RCC 7860 (cell line): ENCODE measurements at places on chromosomes 3 and 15.

- peak; percentile 54 for DNase-seq
Observed at GRCh38 chr3:111819927-111820326, 39.1 kb upstream of the PHLDB2 start.

GRCh38 chr15:68815598-68815997, 5.1 kb downstream of the ANP32A start:
- DNase-seq, result peak; percentile 15

DNA sequence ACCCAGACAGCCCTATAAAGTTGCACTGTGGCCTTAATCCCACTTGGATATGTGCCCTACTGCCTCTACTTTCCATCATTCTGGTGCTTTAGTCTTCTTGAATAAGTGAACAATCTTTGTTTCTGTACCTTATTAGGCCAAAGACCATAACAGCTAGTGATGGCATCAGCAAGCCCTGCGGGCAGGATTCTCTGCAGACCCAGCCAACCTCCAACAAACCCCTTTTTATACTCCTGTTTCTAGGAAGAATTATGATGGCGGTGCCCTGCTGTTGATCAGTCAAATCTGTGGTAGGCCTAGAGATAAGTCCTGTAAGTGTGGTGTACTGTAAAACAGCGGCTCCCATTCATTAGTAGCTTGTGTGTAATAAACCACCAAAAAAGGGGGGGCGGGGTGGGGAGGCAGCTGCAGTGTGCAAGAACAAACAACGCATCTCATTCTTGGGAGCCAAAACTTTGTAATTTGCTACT, 40.5 kb downstream of the SOX2 start:
- no peak for DNase-seq

DNA sequence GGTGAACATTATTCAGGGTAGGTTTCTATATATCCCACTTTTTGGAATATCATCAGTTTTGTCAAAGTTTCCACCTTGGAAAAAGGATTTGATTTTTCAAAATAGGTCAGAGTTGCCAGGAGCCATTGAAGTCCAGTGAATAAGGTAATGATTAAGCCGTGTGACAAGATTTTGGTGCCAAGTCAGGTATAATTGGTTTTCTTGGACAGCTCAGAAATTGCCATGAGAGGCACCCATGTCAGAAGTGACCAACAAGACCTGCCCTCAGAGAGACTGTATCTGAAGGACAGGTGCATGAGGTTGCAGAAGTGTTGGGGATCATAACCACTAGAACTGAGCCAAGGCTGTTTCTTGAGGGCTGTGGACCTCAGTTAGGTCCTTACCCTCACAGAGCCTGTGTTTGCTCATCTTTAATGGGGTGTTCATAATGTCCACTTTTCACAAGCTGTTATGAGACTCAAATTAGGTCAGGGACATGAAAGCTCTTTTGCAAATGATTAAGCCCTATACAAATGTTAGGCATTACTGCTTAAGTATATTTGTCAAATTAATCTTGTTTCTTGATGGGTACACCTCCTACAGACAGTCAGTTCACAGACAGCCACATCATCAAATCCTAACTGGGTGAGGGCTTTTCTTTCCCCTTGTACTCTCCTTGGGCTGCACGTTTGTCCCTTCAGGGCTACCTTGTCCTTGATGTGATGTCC, 32.3 kb downstream of the CASR start:
- no peak for DNase-seq

- DNase-seq, result no peak
Observed at GRCh38 chr15:44682211-44682610, 18.7 kb upstream of the SPG11 start.

- DNase-seq, result no peak
Observed at GRCh38 chr15:67403428-67404154, 117.3 kb upstream of the C15orf61 start.

DNA sequence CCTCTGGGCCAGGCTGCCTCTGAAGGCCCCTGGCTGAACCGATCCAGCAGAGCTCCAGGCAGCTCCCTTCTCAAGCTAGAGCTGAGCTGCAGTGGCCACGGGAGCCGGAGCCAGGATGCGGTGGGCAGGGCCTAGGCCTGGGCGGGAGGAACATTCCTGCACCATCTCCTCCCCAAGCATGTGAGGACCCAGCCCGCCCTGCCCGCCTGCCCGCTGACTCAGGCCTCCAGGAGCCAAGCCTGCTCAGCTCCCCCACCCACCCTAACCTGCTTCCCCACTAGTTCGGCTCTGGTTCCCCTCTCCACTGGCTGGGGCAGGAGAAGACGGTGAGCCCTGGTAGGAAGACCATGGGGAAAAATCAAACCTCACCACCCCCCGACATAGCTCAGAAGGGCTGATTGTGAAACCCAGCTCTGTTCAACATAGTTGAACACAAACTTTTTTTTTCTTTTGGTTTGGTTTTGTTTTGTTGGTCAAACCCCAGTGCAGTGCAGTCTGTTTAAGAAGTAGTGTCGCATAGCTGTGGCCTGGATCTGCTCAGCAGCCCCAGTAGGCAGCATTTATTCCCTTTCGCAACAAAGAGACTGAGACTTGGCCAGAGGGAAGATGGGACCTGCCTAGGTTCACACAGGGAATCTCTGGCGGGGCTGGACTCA, 13.5 kb downstream of the SNX33 start:
- peak; percentile 80 for DNase-seq

DNA sequence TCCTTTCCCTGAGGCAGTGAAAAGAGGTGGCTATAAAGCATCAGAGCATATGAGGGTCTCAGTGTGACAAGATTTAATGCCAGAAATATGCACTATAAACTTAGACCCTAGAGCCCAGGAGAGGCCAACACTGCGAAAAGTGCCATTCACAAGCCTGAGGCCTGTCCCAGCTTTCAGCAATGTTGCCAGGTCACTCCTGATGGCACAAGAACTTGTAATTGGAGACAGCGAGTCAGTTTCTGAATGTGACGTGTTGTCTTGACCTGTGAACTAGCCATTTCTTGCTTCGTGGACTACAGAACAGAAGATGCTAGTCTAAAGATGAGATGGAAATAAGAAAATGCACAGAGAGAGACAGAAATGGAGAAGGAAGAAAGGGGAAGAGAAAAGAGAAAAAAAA, 87.9 kb downstream of the WDR72 start:
- DNase-seq, result no peak

- DNase-seq, result no peak
Observed at GRCh38 chr15:99895956-99896311, 162.7 kb upstream of the LYSMD4 start.

GRCh38 chr3:178392511-178392926, 143.7 kb upstream of the KCNMB2 start:
- no peak for DNase-seq

DNA sequence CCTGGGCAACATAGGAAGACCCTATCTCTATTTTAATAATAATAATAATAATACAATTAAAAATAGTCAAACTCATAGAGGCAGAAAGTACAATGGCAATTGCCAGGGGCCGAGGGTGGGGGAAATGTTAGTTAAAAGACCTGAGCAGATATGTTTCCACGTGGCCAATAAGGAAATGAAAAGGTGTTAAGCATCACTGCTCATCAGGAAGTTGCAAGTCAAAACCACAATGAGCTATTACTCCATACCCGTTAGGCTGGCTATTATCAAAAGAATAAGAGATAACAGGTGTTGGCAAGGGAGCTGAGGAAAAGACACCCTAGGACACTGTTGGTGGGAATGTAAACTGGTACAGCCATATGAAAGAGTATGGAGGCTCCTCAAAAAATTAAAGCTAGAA, 60.4 kb upstream of the PRSS50 start:
- no peak for DNase-seq

DNA sequence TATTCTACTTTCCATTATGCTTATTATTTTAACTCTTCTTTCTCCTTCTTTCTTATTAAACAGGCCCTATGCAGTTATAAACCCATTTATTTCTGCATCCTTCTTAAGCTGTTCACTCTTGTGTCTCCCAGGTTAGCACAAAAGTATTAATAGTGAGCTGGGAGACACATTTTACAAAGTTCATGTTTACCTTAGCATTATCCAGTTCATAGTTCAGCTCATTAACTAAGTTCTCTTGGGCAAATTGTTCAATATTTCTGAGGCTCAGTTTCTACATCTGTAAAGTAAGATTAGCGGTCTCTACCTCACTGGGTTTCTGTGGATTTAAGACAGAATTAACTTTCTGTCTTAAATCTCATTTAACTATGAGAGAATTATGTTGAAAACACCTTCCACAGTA, 31.2 kb upstream of the UMPS start:
- no peak for DNase-seq

DNA sequence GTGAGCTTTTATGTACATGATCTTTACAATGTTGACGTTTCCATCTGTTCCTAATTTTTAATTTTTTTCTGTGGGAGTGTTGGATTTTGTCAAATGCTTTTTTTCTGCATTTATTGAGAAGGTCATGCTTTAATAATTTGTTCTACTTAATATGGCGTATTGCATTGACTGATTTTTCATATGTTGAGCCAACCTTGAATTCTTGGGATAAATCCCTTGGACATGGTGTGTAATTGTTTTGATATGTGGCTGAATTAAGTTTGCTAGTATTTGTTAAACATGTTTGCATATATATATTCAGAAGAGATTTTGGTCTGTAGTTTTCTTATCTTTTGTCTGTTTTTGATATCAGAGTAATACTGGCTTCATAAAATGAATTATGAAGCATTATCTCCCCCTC, 256.7 kb downstream of the EDEM1 start:
- DNase-seq, result no peak

DNA sequence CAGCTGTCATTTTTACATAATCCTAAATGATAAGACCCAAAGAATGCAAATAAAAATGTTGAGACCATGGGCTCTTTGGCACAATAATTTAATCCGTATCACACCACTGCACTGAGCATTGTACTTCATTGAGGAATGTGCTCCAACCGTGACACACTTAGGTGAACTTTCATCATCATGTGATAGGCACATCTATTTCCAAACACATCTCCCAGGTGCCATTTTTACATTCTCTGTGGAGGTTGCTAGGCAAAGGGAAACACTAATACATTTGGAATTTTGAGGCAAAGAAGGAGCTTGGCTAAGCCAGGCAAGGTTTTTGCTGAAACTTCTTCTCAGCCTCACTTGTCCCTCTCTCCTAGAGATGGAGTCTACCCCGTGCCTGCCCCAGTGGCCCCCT, 68.7 kb downstream of the LRTM1 start:
- DNase-seq, result peak; percentile 29

GRCh38 chr15:51244423-51244869, 94.0 kb downstream of the CYP19A1 start:
- no peak for DNase-seq

DNA sequence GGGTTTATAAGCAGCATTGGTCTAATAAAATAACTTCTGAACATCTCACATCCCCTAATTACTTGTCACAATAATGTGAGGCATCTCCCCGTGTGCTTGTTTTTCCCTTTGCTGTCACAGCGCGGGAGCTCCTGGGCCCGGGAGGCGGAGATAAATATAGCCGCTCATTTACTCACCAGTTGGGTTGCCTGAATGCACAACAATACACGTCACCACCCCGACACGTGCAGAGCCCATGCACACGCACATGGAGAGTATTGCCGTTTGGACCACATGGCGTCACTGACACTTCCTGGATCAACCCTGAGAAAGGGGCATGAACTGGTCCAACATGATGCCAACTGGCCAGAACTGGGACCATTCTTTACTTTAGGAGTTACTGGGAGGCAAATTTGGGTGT, 76.2 kb downstream of the MRPL46 start:
- DNase-seq, result no peak

- no peak for DNase-seq
Observed at GRCh38 chr3:9180764-9181117, 68.7 kb downstream of the SRGAP3 start.

- no peak for DNase-seq
Observed at GRCh38 chr15:31330111-31330785, 3.6 kb downstream of the KLF13 start.

- no peak for DNase-seq
Observed at GRCh38 chr3:149638228-149639092, 19.4 kb downstream of the WWTR1 start.

- DNase-seq, result no peak
Observed at GRCh38 chr15:60957111-60957510, 272.0 kb downstream of the RORA start.

GRCh38 chr15:39156166-39156565, 424.7 kb upstream of the THBS1 start:
- DNase-seq, result no peak

GRCh38 chr3:124887177-124887931, at the start of gene ITGB5:
Gene ITGB5, minus strand, starts transcription at chr3:124887365. Its CDS starts 365 bp downstream, at chr3:124887000.
- peak; percentile 70 for DNase-seq

- peak; percentile 64 for DNase-seq
Observed at GRCh38 chr3:57752307-57752706, 3.8 kb upstream of the SLMAP start.

GRCh38 chr15:68561901-68562300, 16.9 kb upstream of the CORO2B start:
- no peak for DNase-seq

- no peak for DNase-seq
Observed at GRCh38 chr15:75051191-75051608, 27.8 kb downstream of the PPCDC start.
